Muscle of leg (tissue), 16 donors: ENCODE measurements at places on chromosomes 11 and 22.
A peak's percentile ranks its signal among the peaks of the same experiment; 100 is the strongest.

- no peak for DNase-seq
Measured at GRCh38 chr11:94107363-94107762, 21.3 kb upstream of the PANX1 start.

DNA sequence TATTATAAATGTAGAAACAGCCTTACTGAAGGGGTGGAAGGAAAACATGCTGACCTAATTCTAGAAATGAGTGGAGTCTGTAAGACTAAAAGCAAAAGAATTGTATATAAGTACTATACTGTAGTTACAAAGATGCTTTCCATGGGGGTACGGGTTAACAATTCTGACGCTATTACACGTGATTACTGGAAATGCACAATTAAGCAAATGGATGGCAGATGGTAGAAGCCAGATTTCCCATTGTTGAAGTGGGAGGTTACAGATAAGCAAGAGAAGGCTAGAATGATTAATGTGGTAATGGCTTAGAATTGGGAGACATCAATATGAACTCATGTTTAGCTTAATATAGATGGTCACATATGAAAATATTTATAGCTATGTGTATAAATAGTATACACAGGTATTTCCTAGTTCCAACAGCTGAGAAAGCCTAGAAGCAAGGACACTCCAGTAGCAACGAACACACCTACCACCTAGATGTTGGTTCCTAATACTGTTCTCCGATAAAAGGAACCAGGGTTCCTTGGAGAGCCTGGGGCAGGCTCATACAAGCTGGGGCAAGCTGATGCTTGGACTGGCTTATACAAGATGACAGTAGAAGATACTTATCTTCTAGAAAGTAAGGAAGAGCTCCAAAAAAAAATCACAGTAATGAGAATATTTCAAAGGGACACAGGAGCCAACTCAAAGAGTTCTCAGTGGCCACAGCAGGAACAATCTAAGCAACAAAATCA lies 13.5 kb downstream of the SMC1B start:
- DNase-seq, result no peak

GRCh38 chr11:114259551-114259983 lies 36.6 kb upstream of the NNMT start:
- no peak for DNase-seq

DNA sequence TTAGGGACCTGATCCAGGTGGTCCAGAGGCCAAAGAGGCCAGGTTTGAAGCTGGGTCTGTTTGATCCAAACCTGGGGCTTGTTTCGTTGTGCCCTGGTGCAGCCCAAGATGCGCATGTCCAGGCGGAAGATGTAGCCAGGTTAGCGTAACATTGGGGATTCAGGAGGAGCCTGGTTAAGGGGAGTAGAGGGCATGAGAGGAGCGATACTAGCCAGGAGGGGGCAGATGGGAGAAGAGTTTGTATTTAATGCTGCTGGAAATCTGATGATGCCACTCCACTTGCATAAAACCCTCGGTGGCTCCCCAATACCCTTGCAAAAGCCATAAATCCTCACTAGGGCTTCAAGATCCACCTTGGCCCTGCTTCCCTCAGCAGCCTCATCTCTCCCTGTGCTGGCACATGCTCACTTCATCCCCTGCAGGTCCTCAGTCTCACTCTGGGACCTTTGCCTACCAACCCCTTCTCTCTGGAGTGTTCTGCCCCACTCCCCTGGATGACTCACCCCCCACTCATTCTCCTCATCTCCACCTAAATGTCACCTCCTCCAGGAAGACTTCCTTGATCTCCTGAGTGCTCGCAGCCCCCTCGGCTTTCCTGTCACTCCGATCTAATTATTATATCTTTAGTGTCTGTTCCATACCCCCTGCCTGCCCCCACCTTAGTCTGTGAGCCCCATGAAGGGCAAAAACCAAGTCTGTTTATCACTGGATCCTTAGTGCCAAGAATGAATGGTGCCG lies 95.9 kb downstream of the MIAT start:
- DNase-seq, result no peak

- peak; percentile 43 for DNase-seq
Measured at GRCh38 chr11:111019871-111020670, 225.5 kb upstream of the POU2AF2 start.

DNA sequence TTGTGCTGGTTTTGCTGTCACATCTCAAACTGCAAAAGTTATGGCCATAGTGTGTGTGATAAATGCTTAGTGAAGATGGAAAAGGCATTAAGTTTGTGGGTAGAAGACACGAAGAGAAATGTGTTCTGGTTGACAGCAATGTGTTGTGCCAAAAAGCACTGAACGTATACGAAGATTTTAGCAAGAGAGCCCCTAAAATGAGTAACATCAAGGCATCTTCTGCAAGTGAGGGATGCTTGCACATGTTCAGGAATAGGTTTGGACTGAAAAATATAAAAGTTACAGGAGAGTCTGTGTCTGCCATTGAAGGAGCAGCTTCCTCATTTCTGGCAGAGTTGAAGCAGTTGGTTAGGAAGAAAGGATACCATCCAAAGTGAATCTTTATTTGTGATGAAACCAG lies 167.1 kb downstream of the ADAMTS15 start:
- no peak for DNase-seq

DNA sequence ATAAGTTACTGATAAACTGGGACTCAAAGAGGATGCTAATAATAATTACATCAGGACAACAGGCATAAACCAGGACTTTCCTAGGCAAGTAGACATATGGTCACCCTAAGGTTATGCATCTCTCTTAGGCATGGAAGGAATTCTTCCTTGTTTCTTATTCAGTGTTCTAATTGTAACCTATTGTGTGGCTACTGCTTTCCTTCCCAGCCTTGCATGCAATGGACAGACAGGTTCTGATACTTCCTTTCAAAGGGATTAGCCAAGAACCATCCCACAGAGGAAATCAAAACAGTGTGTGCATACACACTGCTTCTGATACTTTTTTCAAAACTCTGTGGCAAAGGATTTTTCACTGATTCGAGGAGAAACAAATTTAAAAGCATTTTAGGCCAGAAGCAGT lies 48.3 kb downstream of the RRAS2 start:
- DNase-seq, result no peak

GRCh38 chr11:99555486-99555885 lies 534.7 kb downstream of the CNTN5 start:
- DNase-seq, result no peak

DNA sequence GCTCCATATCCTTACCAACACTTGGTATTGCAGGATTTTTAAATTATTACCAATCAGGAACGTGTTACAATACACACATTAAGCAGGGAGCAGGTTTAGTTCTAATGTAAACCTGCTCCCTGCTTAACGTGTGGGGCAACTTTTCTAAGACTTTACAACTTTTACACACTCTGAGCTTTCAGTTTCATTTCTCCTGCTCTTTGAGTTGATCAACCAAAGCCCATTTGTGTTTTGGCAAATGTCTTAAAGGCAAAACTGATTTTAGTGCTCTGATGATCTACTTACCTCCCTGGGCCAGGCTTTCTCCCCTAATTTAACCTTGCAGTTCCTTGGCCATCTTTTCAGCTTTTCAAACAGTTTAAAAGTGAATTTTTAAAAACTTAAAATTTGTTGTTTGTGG lies 70.9 kb downstream of the ZBTB44 start:
- DNase-seq, result no peak

GRCh38 chr11:72125956-72126355 lies 9.6 kb upstream of the FOLR3 start:
- DNase-seq, result no peak

GRCh38 chr11:76139314-76139713 lies 67.0 kb downstream of the WNT11 start:
- no peak for DNase-seq

DNA sequence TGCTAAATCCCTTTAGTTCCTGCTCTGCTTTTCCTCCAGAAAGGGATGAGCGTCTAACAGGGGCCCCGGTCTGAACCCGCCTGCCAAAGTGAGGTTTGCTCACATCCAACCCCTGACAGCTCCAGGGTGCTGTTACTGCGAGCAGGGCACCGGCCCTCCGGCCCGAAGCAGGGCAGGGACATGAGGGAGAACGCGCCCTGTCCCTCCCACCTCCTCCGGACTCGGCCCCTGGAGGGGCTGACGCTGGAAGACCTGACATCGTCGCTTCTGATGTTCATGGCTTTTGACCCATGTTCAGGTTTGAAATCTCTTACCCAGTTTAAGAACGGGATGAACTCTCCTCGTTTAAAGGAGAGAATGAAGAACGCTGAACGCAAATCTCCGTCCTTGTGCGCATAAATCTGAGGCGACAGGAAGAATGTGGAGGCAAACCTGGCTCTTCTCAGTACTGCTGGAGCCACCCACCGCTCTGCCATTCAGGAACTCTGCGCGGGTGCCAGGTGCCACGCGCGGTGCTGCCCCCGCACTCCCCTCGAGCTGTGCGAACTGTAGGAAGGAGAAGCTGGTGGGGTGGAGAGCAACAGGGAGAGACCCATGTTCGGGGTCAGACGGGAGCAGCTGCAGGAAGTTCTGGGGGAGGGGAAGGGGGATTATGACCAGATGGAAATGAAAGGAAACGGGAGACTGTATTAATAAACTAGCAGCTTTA lies 826 bp upstream of the EEF1G start:
- peak; percentile 81 for DNase-seq

DNA sequence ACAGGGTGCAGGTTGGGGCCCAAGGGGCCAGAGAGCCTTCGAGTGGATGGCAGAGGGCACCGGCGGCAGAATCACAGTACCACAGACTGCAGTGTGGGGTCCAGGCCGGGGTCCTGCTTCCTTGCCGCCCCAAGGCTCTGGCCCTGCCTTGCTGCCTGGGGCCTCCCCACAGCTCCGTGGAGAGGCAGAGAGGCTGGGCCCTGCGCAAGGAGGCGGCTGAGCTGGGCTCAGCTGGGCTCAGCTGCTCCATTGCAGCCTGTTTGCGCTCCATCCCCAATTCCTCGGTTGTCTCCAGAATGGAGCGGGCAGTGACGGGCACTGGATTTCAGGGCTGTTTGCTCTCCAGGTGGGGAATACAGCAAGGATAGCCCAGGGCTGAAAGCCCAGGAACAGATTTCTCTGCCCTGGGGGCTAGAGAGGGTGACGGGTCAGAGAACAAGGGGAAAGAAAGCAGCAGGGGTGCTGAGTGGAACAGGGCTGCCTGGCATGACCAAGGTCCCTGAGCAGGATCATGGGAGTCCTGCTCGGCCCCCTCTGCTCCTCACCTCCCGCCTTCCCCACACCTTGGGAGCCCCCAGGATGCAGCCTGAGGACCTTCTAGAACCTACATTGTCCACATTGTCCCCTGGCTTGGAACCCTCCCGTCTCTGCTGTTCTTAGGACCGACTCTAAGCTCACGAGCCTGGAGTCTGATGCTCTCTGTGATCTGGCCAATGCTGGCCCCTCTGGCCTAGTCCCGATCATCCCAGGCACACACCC lies 18.9 kb downstream of the MRGPRG start:
- no peak for DNase-seq

DNA sequence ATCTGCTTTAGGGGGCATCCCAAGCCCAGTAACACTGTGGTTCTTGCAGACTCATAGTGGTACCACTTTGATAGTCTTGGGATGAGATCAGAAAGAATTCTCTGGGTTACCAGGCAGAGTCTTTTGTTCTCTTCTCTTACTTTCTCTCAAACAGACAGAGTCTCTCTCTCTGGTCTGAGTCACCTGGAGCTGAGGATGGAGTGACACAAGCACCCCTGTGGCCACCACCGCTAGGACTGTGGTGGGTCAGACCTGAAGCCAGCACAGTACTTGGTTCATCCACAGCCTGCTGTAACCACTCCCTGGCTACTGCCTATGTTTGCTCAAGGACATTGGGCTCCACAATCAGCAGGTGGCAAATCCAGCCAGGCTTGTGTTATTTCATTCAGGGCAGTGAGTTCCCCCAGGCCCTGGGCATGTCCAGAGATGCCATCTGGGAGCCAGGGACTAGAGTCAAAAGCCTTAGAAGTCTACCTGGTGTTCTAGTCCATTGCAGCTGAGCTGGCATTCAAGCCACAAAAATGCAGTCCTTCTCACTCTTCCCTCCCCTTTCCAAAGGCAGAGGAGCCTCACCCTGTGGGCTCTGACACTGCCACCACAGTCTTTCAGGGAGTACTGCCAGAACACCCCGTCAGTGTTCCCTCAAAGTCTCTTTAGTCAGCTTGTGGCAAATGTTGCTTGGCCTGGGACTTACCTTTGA lies 29.9 kb downstream of the ENDOD1 start:
- DNase-seq, result no peak

GRCh38 chr11:692824-693414 lies 2.1 kb downstream of the DEAF1 start:
- no peak for DNase-seq

DNA sequence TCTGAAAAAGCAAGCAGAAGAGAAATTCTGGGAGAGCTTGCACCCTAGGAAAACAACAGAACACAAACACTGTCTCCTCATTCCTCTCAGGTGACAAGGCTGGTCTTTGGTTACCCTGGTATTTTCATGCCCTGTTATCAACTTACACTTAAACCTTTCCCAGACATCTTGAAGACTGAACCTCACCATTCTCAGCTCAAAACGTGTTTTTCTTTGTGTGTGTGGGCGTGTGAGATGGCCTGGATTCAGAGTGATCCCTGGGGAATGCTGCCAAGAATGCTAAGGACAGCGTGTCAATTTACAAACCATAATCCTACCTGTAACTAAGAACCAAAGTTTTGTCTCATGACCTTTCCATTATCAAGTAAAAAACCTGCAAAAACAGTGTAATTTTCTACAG lies 33.3 kb downstream of the ELF5 start:
- no peak for DNase-seq

- peak; percentile 49 for DNase-seq
Measured at GRCh38 chr11:132078264-132079076, 708.1 kb downstream of the NTM start.

DNA sequence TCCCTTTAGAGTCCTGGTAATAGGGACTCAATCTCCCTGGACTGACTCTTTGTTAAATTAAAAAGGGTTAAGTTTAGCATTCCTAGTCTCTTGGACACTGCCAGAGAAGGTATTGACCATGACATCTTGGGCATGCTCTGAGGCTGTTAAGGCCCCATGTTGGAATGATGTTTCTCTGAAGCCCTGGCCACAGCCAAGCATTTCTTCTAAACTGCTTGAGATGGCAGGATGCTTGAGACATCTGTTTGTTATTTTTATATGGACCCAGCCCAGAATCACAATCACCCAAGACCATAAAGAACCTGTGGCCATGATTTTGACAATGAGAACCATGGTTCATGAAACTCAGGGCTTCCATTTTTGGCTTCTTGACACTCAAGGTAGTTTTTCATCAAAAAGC lies 5.5 kb upstream of the ANKK1 start:
- DNase-seq, result no peak

GRCh38 chr11:65262776-65263175 lies 1.0 kb downstream of the POLA2 start:
- no peak for DNase-seq

DNA sequence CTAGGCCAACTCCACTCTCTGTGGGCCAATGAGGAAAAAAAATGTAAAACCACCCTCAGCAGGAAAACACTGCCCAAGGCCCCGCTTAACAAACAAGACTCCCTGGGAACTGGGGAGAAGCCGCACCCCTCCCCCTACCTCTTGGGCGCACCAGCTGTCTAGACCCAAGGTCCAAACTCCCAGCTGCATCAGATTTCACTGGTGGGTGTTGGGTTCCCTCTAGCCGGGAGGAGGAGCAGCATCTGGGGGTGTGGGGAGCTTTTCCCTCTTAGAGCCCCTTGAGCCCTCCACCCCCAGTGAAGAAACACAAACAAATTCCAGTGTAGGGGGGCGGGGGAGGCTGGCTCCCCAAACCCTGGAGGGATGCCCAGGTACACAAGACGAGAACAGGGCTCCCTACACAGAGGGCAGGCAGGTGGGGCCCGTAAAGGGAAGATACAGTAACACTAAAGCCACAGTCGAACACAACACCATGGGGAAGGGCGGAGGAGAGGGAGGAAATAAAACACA lies 64.9 kb downstream of the NECTIN1 start:
- DNase-seq, result peak; percentile 77

- DNase-seq, result peak; percentile 95
Measured at GRCh38 chr11:447923-448731, 2.0 kb upstream of the PTDSS2 start.
